SK-MEL-5 (cell line): ENCODE measurements at places on chromosomes 6 and 20. TPM values are rescaled to one million over a fixed set of nuclear protein-coding genes. Genes with fewer than 3 reads are reported as not detected.

The NCR2 gene
- not detected in 2 replicates for total RNA-seq

The RSPO3 gene
- total RNA-seq, result not detected in 2 replicates

The MYCT1 gene
- 0.11 TPM in 1 of 2 replicates, not detected in the other for total RNA-seq

The HLA-G gene
- 0.32 and 0.37 TPM in 2 replicates for total RNA-seq

GRCh38 chr6:155867682-155868081 lies 412.0 kb upstream of the NOX3 start:
- DNase-seq, result no peak

- no peak for DNase-seq
Observed at GRCh38 chr20:44087857-44088120, 99.2 kb downstream of the JPH2 start.

GRCh38 chr20:10090588-10091166 lies 55.9 kb downstream of the ANKEF1 start:
- peak; percentile 72 for DNase-seq

GRCh38 chr6:124747349-124747748 lies 214.9 kb upstream of the RNF217 start:
- DNase-seq, result no peak

DNA sequence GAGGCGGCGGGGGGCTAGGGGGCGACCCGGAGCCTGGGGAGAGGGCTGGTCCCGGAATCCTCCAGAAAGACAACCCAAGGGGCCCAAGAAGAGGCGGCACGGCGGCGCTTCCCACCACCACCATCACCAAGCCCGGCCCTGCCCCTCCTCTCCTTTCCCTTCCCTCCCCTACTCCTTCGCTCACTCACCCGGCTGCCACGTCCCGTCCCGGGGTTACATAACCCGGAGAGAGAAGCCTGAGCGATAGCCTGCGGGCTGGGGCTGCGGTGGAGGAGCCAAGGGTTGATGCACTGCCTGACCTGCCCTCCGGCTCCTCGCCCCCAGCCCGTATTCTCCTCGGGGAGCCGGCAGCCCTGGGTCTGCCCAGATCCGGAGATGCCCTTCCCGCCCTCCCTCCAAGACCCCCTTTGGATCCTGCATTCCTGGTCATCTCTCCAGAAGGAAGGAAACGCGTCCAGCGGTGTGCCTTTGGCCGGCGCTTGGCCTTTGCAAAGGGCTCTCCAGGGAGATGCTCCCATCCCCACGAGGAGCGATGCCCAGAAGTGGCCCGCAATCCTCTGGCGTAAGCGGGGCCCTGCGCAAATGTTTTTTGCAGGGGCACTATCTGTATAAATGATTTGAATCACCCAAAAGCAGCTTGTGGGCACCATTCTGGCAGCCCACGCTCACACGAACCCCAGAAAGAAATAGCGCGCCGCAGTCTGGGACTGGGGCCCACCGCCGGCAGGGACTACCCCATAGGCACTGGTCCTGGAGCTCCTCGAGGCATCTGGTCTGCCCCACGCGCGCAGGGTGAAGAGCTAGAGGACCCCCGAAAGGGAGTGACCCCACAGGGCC lies 4.6 kb upstream of the CPXM1 start:
- DNase-seq, result no peak

DNA sequence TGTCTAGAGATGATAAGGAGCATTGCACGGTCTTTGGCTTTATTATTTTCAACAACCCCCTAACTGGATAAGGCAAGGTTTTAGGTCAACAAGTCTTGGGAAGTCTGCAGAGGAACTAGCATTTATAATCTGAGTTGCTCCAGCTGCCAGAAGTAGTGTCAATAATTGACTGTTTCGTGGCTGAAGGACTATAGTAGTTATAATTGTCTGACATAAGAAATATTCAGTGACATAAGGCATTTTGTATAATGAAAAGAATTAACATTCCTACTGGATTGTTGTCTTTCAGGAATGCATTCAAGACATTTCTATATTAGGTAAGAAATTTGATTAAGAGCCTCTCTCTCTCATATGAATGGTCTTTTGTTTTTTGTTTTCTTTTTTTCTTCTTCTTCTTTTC lies 136.9 kb upstream of the SGK1 start:
- no peak for DNase-seq

DNA sequence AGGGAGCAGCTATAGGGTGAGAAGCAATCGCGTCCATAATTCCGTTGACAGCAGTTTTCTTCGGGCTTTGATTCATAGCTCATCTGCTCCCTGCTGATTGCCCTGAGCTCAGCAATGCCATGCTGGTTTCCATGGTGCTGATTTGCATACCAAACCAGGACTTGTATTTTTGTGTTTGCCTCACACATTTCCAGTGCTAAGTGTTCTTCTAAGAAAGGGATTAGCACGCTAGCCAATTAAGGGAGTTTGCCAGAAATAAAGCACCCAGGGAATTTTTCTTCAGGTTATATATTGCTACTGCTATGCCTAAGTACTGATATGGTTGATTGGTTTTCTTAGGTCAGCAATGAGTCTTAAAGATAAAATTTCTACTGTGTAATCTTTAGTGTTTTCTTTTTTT lies 177.6 kb downstream of the PLCB1 start:
- DNase-seq, result no peak

- no peak for DNase-seq
Observed at GRCh38 chr6:41445261-41445660, 100.9 kb upstream of the FOXP4 start.

DNA sequence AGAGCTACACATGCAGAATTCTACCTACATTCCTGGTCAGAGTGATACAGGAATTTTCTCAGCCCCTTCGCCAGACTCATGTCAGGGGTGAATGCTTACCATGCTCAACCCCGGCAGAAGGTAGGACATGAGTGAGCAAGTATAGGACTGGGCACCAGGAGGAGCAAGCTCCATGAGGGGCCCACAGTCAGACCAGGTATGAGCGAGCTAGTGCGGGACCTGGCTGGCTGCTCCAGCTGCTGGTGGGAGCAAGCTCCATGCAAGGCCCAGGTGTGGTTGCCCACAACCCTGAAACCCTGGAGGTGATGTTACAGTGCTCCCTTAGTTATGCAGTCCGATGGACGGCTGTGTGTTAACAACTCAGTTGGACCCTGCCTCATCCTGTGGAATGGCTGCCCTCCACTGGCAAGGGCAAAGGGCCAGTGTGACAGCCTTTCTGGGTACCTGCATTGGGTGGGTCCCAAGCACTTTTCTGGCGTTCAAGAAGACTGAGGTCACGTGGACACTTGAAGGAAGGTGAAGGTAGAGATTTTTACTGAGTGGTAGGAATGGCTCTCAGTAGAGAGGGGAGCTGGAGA lies 503.5 kb upstream of the CITED2 start:
- no peak for DNase-seq

GRCh38 chr6:52415917-52416628 lies 4.1 kb upstream of the EFHC1 start:
- DNase-seq, result no peak

GRCh38 chr6:143276436-143276835 lies 174.1 kb downstream of the ADAT2 start:
- DNase-seq, result no peak

DNA sequence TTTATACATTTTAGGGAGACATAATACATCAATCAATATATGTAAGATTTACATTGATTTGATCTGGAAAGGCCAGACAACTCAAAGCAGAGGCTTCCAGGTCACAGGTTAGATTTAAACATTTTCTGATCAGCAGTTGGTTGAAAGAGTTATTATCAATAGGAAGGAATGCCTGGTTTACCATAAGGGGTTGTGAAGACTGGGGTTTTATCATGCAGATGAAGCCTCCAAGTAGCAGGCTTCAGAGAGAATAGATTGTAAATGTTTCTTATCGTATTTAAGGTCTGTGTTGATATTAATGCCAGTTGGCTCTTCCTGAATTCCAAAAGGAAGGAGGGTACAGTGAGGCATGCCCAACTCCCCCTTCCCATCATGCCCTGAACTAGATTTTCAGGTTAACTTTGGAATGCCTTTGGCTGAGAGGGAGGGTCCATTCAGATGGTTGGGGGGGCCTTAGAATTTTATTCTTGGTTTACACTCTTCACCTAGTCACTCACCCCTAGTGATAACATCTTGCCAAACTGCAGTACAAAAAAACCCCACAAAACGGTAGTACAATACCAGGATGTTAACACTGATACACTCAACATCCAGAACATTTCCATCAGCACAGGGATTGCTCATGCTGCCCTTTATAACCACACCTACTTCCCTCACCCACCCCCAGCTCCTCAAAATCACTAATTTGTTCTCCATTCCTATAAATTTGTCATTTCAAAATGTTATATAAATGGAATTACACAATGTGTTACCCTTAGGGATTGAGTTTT lies 259.6 kb upstream of the PLN start:
- peak; percentile 27 for DNase-seq

GRCh38 chr6:52994031-52994838 lies 849 bp downstream of the GSTA4 start:
- DNase-seq, result peak; percentile 46

DNA sequence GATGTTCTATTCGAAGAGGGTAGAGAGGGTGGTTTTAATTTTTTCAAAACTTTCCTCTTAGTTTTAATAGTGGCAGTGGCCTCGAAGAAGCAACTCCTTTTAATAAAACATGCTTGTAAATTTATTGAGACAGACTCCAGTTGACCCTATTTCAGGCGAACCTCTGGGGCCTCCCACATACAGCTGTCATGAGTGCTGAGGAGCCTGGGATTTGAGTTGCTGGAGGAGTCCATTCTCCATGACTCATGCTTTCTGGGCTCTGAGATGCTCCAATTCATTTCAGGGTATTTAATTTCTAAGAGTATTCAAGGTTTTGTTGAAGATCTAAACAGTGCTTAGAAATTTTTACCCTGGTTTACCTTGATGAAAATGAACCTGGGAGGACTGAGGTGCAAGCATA lies 580.4 kb downstream of the CBLN4 start:
- no peak for DNase-seq

GRCh38 chr20:62025832-62026563 lies 39.7 kb downstream of the TAF4 start:
- no peak for DNase-seq

- peak; percentile 82 for DNase-seq
Observed at GRCh38 chr6:13429406-13429753, 58.0 kb downstream of the GFOD1 start.

- DNase-seq, result no peak
Observed at GRCh38 chr6:31966506-31966905, 5.4 kb downstream of the DXO start.

DNA sequence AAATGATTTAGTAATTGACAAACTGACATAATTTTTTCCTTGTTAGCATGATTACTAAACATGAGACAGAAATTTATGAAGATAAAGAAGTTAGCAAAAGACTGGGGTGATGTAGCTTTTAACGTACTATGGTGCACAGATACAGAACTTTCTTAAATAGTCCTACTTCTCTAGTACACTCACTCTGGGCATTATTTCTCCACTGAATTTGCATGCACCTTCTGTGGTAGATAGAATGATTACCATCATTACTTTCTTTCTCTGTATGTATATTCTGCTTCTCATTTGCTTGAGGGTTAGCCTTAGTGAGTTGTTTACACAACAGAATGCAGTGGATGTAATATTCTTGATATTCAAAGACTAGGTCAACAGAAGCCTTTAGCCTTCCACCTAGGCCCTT lies 173.1 kb upstream of the EPHA7 start:
- DNase-seq, result no peak
